ENCODE measurements at places on chromosomes 2 and 18.

DNA sequence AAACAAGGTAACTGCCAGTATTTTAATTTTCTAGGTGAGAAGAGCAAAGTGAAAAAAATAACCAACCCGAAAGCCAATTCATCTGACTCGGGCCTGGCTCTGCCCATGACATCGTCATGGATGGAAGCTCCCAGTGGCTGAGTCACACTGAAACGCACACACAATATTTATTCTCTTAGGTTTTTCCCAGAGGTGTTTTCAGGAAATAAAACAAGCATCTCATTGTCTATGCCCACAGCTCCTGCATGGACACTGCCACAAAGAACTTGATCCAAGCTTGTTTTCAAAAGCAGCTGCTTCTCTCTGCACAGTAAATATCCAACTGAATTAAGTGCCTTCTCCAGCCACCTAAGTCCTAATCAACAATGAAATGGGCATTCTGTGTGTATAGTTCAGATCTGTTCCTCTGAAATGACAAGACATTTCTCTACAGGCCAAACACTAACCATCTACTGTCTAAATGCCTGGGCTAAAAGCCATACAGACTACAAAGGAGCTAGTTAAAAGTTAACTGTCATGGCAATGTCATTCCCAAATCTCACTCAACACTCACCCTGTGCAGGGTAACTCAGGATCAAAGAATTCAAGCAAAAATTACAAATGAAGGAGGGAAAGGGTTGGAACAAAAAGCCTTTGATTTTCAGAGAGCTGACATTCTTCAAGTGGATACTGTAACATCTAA, 62.9 kb downstream of the RPL31 start:
- DNase-seq, result no peak
- no peak overlapping the region for H3K4me3 ChIP-seq
- H3K36me3 ChIP-seq, result no peaks in the 10 kb centered on the region
- H3K27me3 ChIP-seq, result no peaks in the 10 kb centered on the region

DNA sequence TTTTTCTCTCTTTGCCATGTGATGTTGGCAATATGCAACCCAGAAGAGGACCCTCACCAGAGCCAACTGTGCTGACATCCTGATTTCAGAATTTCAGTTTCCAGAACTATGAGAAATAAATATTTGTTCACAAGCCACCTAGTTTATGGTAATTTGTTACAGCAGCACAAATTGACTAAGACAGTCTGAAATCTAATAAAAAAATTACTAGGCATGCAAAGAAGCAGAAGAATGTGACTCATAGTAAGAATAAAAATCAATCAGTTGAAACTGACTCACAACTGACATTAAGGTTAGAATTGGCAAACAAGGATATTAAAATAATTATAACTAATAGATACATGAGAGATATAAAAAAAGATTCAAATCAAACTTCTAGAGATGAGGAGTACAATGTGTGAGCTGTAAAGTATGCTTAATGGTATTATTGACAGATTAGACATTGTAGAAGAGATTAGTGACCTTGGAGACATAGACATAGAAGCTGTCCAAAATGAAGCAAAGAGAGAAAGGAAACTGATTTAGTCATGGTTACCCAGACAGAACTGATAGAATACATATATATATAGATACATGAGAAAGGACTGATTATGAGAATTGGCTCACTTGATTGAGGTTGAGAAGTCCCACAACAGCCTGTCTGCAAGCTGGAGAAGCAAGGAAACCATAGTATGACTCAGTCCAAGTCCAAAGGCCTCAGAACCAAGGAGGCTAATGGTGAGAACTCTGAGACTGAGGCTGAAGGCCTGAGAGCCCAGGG, 27.8 kb upstream of the TTC39C start:
- H3K4me3 ChIP-seq, result no peak overlapping the region
- H3K27me3 ChIP-seq, result no peaks in the 10 kb centered on the region
- peaks cover 18% of the 10 kb centered on the region for H3K4me1 ChIP-seq
- no peak for DNase-seq
- no peaks in the 10 kb centered on the region for H3K36me3 ChIP-seq
- H3K27ac ChIP-seq, result no peak overlapping the region

DNA sequence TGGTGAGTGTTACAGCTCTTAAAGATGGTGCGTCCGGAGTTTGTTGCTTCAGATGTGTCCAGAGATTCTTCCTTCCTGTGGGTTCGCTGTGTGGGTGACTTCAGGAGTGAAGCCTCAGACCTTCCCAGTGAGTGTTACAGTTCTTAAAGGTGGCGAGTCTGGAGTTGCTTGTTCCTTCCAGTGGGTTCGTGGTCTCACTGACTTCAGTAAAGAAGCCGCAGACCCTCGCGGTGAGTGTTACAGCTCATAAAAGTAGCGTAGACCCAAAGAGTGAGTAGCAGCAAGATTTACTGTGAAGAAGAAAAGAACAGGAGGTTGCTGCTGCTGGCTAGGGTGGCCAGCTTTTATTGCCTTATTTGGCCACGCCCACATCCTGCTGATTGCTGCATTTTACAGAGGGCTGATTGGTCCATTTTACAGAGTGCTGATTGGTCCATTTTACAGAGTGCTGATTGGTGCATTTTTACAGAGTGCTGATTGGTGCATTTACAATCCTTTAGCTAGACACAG, 34.0 kb upstream of the SPTBN1 start:
- peak overlapping the region; percentile 30 for H3K4me3 ChIP-seq
- H3K27ac ChIP-seq, result no peak overlapping the region
- H3K27me3 ChIP-seq, result no peaks in the 10 kb centered on the region

DNA sequence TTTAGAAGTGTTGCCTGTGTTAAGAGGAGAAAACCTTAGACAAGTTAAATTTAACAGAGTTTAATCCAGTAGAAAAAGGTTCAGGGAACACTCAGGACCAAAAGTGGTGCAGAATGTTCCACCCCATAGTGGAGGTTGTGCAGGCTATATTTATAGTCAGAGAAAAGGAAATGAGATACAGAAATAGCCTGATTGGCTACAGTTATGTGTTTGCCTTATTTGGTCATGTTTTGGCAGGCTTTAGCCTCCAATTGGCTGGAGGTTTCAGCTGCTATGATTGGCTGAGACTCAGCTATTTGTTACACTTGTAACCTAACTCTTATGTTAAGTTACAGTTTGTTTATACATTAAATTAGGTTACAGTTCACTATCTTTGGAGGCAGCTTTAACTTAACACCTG, 4.2 kb downstream of the STAMBP start:
- H3K4me3 ChIP-seq, result no peak overlapping the region
- peaks cover 22% of the 10 kb centered on the region for H3K4me1 ChIP-seq
- H3K36me3 ChIP-seq, result peaks cover 42% of the 10 kb centered on the region
- no peak for DNase-seq
- H3K27me3 ChIP-seq, result no peaks in the 10 kb centered on the region
- H3K27ac ChIP-seq, result no peak overlapping the region

- no peaks in the 10 kb centered on the region for H3K4me1 ChIP-seq
- H3K36me3 ChIP-seq, result no peaks in the 10 kb centered on the region
- no peak overlapping the region for H3K4me3 ChIP-seq
- no peak overlapping the region for H3K27ac ChIP-seq
Measured at GRCh38 chr18:59455728-59456276, 96.7 kb upstream of the LMAN1 start.

DNA sequence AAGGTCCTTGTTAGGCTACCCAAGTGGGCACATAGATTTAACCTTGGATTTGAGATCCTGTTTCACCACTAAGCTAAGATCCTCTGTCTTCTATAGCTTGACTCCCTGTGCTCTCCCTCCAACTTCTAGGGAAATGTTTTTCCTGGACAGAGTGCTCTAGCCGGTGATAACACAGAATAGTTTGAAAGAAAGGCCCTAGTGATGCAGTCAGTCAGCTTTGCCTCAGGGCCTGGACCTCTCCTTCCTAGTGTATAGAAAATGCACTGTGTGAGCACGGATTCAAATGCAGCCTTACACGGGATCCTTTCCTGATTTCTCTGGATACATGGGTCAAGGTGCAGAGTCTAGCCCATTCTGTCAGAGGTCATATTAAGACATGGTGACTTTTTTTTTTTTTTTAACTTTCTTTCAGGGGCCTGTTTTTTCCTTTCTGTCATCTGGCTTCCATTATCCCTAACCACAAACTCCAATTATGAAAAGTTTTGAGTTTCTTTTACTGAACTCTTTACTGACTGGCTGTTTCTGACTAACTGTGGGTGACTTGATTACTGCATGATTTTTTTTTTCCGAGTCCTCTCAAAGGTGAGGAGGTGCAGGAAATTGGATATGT, 122.6 kb downstream of the LRP1B start:
- no peak overlapping the region for H3K4me3 ChIP-seq
- H3K36me3 ChIP-seq, result no peaks in the 10 kb centered on the region
- H3K27me3 ChIP-seq, result no peaks in the 10 kb centered on the region
- no peak for DNase-seq

DNA sequence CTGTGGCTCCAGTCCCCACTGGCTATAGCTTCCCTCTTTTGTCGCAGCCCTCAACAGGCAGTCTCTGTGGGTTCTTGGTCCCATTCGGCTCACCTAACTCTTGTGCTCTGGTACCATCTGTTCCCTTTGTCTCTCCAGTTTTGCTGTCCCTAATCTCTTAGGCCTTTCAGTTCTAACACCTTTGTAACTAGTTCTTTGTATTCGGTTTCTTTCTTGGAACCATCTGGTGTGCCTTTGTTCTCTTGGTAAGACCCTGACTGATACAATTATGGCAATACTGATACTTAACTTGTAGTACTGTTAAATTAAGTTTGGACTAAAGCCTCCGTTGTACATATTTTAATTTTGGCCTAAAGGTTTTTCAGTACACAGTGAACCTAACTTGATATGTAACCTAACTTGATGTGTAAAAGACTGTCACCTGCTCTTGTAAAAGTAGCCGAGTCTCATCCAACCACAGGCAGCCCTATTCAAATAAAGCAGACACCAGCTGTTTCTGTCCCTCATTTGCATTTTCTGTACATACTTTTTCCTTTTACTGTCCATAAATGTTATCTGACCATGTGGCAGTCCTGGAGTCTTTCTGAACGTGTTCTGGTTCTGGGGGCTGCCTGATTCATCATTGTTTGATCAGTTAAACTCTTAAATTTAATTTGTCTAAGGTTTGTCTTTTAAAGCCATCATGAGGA, 4.8 kb upstream of the MRPL44 start:
- no peaks in the 10 kb centered on the region for H3K36me3 ChIP-seq
- peaks cover 26% of the 10 kb centered on the region for H3K4me1 ChIP-seq
- no peak for DNase-seq
- H3K4me3 ChIP-seq, result no peak overlapping the region
- no peaks in the 10 kb centered on the region for H3K27me3 ChIP-seq

- H3K27ac ChIP-seq, result no peak overlapping the region
- DNase-seq, result no peak
- no peak overlapping the region for H3K4me3 ChIP-seq
Measured at GRCh38 chr2:30382995-30383394, 64.1 kb upstream of the LCLAT1 start.

GRCh38 chr18:50627594-50628532, 68.0 kb downstream of the MAPK4 start:
- DNase-seq, result no peak
- no peaks in the 10 kb centered on the region for H3K4me1 ChIP-seq
- H3K27ac ChIP-seq, result no peak overlapping the region
- H3K36me3 ChIP-seq, result no peaks in the 10 kb centered on the region
- no peak overlapping the region for H3K4me3 ChIP-seq
- no peaks in the 10 kb centered on the region for H3K27me3 ChIP-seq

DNA sequence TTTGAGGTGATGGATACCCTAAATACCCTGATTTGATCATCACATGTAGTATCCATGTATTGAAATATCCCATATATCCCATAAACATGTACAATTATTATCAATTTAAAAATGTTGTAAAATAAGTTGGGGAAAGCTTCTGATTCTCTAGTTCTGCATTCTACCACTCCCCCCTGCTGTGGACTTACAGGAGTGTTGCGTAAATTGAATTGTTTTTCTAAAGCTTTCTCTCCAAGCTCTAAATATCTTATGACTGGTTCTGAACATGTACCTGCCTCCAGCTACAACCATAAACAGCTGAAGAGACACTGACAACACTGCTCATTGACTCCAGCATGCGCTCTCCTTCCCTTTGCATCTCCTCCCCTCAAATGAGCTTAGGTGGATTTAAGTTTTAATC, 145.2 kb downstream of the MGAT5 start:
- H3K27me3 ChIP-seq, result no peaks in the 10 kb centered on the region
- H3K36me3 ChIP-seq, result peaks cover 39% of the 10 kb centered on the region
- no peak for DNase-seq
- H3K4me1 ChIP-seq, result no peaks in the 10 kb centered on the region

DNA sequence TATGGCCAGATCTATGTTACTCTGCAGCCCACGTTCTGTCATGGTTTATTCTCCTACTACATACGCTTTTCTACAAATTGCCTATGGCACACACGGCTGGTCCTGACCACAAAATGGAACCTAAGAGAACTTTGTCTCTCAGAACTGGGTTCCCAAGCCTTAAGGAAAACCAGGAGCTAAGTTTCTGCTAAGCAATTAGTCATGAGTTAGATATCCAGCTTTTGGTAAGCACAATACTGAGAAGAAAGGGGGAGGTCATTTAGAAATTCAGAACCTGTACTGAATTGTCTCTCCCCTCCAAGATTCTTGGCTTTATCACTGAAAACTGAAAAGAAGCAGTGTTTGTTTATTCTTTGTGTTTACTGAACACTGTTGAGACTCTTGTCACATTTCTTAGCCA, 283.5 kb upstream of the TANK start:
- H3K27ac ChIP-seq, result no peak overlapping the region
- no peak overlapping the region for H3K4me3 ChIP-seq
- H3K4me1 ChIP-seq, result no peaks in the 10 kb centered on the region
- H3K36me3 ChIP-seq, result no peaks in the 10 kb centered on the region

- no peaks in the 10 kb centered on the region for H3K27me3 ChIP-seq
- no peaks in the 10 kb centered on the region for H3K4me1 ChIP-seq
- DNase-seq, result no peak
Measured at GRCh38 chr2:193476171-193476800, 1281.6 kb upstream of the TMEFF2 start.

GRCh38 chr18:51236225-51236624, 38.7 kb upstream of the MEX3C start:
- DNase-seq, result no peak
- no peaks in the 10 kb centered on the region for H3K4me1 ChIP-seq
- no peak overlapping the region for H3K27ac ChIP-seq
- H3K36me3 ChIP-seq, result no peaks in the 10 kb centered on the region
- no peak overlapping the region for H3K4me3 ChIP-seq

DNA sequence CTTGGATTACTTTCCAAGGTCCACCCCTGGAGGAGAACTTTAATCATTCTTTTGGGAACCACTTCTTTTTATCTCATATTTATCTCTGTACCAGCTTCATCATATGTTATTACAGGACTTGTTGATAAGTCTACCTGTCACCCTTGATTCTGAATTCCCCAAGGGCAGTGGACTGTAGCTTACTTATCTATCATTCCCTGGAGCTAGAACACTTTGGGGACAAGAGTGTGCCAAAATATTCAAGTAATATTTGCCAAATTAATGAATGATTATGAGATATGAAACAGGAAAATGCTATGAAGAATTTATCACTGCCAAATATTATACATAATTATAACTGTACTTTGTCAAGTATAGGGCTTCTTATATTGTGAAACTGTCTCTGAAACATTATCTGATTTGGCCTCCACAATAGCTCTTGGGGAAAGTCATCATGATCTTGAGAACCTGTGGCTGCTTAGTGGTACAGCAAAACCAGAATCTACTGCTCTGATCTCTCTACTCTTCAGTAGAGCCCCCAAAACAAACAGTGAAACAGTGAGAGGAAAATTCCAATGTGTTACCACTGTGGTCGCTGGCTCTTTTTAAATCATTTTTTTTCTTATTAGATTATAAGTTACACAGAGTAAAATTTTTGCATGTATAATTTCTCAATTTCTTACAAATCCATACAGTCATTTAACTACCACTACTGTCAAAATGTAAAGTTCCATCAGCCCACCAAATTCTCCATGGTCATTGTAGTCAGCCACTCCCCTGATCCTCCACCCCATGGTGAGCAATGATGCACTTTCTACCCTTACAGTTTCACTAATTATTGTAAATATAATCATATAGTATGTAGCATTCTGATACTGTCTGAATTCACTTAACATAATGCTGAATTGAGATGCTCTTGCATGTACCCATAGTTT, 197.5 kb downstream of the PIEZO2 start:
- no peak for DNase-seq
- no peak overlapping the region for H3K27ac ChIP-seq
- no peaks in the 10 kb centered on the region for H3K27me3 ChIP-seq
- H3K4me3 ChIP-seq, result no peak overlapping the region
